Myometrial cell (primary cell): ENCODE measurements at places on chromosomes 4 and X. TPM values are rescaled to one million over a fixed set of nuclear protein-coding genes. Genes with fewer than 3 reads are reported as not detected.

The ADH7 gene
- not detected in 2 replicates for total RNA-seq

The ADH1B gene
- total RNA-seq: 0.29 and 1.2 TPM in 2 replicates

The SLC7A11 gene
- 24.8 and 34.9 TPM in 2 replicates for total RNA-seq

The NSUN7 gene
- not detected in 2 replicates for total RNA-seq

The FRMPD4 gene
- 0.18 and 0.58 TPM in 2 replicates for total RNA-seq

The TLR1 gene
- total RNA-seq: 1.2 and 1.9 TPM in 2 replicates

The NWD2 gene
- not detected in 2 replicates for total RNA-seq

The HOPX gene
- 3.9 and 5.5 TPM in 2 replicates for total RNA-seq

The CDX4 gene
- not detected in 2 replicates for total RNA-seq

The TMEM47 gene
- 18.3 and 20.2 TPM in 2 replicates for total RNA-seq

The GAGE12F gene
- not detected in 2 replicates for total RNA-seq

The DACH2 gene
- total RNA-seq: not detected in 2 replicates

The GPC4 gene
- not detected in 2 replicates for total RNA-seq

The PFKFB1 gene
- total RNA-seq: 0.18 TPM in 1 of 2 replicates, not detected in the other

The TLR2 gene
- not detected in 2 replicates for total RNA-seq

The CABS1 gene
- not detected in 2 replicates for total RNA-seq

The PPEF2 gene
- total RNA-seq: not detected in 2 replicates

The NMU gene
- total RNA-seq: not detected in 2 replicates

The NPY1R gene
- total RNA-seq: 3.0 TPM in 1 of 2 replicates, not detected in the other

The UCHL1 gene
- total RNA-seq: 770 and 800 TPM in 2 replicates

The MAGEB10 gene
- total RNA-seq: not detected in 2 replicates

The ETDB gene
- not detected in 2 replicates for total RNA-seq

The MAGEB17 gene
- not detected in 2 replicates for total RNA-seq

The SCML1 gene
- total RNA-seq: 7.4 and 10.1 TPM in 2 replicates

The SUPT20HL1 gene
- total RNA-seq: not detected in 2 replicates

The CT83 gene
- not detected in 2 replicates for total RNA-seq

The RAB41 gene
- not detected in 2 replicates for total RNA-seq

The NR3C2 gene
- under 0.01 and 0.18 TPM in 2 replicates for total RNA-seq

The OTC gene
- total RNA-seq: not detected in 2 replicates

The VCX gene
- not detected in 2 replicates for total RNA-seq

The DNAAF6 gene
- not detected in 2 replicates for total RNA-seq

The CLCN5 gene
- total RNA-seq: 1.7 and 1.8 TPM in 2 replicates

The BTC gene
- total RNA-seq: not detected in 2 replicates

The FAM241A gene
- 2.6 and 3.2 TPM in 2 replicates for total RNA-seq

The HTR2C gene
- not detected in 2 replicates for total RNA-seq

The TCEANC gene
- total RNA-seq: 1.7 and 3.7 TPM in 2 replicates

The DCAF4L1 gene
- total RNA-seq: not detected in 2 replicates

The GRXCR1 gene
- total RNA-seq: not detected in 2 replicates

The NAP1L3 gene
- total RNA-seq: 0.86 and 1.6 TPM in 2 replicates

The ERVMER34-1 gene
- under 0.01 TPM in 1 of 2 replicates, not detected in the other for total RNA-seq

The TRIML1 gene
- total RNA-seq: not detected in 2 replicates

The TKTL2 gene
- total RNA-seq: not detected in 2 replicates

The NELFA gene
- total RNA-seq: 11.5 and 25.7 TPM in 2 replicates

The TMEM154 gene
- 18.7 and 22.2 TPM in 2 replicates for total RNA-seq

The ARHGAP36 gene
- not detected in 2 replicates for total RNA-seq

The MBNL3 gene
- 0.86 and 17.0 TPM in 2 replicates for total RNA-seq

The BMX gene
- total RNA-seq: not detected in 2 replicates

The AADAT gene
- 5.8 and 8.1 TPM in 2 replicates for total RNA-seq

The CHIC2 gene
- total RNA-seq: 23.9 and 35.4 TPM in 2 replicates

The TMPRSS11B gene
- total RNA-seq: not detected in 2 replicates

The H2BW2 gene
- not detected in 2 replicates for total RNA-seq

The CXCL5 gene
- total RNA-seq: 1.7 and 2.7 TPM in 2 replicates

The FGF5 gene
- total RNA-seq: 2.0 and 2.8 TPM in 2 replicates

The ADH1C gene
- total RNA-seq: not detected in 2 replicates

The CTAG1B gene
- total RNA-seq: not detected in 2 replicates

The CHRDL1 gene
- 3.2 and 4.3 TPM in 2 replicates for total RNA-seq

The STATH gene
- not detected in 2 replicates for total RNA-seq

The PNMA6F gene
- not detected in 2 replicates for total RNA-seq

The CXCL3 gene
- 0.18 and 1.4 TPM in 2 replicates for total RNA-seq
